Activated naive CD4-positive, alpha-beta T cell (primary cell): ENCODE measurements at places on chromosomes 16 and 17.

GRCh38 chr16:14321542-14321941 is 250.4 kb downstream of the MRTFB start:
- DNase-seq = no peak

GRCh38 chr16:48958681-48959080 is 323.0 kb downstream of the CBLN1 start:
- no peak for DNase-seq

- DNase-seq = no peak
These were observed 335.6 kb downstream of the UTP18 start for GRCh38 chr17:51595826-51596398.

DNA sequence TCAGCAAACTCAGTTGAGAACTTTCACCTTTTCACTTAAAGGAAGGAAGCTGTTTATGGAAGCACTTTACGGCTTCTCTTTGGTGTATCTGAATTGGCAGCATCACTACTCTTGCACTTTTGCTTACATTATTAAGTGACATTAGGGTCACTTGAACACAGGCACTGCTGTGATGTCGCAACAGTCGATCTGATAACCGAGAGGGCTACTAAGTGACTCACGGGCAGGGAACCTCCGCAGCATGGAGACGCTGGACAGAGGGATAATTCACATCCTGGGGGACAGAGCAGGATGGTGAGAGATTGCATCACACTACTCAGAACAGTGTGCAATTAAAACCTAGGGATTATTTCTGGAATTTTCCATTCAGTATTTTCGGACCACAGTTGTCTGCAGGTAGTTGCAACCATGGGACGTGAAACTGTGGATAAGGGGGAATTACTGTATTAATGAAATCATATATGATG is 56.5 kb downstream of the DNAH2 start:
- no peak for DNase-seq

DNA sequence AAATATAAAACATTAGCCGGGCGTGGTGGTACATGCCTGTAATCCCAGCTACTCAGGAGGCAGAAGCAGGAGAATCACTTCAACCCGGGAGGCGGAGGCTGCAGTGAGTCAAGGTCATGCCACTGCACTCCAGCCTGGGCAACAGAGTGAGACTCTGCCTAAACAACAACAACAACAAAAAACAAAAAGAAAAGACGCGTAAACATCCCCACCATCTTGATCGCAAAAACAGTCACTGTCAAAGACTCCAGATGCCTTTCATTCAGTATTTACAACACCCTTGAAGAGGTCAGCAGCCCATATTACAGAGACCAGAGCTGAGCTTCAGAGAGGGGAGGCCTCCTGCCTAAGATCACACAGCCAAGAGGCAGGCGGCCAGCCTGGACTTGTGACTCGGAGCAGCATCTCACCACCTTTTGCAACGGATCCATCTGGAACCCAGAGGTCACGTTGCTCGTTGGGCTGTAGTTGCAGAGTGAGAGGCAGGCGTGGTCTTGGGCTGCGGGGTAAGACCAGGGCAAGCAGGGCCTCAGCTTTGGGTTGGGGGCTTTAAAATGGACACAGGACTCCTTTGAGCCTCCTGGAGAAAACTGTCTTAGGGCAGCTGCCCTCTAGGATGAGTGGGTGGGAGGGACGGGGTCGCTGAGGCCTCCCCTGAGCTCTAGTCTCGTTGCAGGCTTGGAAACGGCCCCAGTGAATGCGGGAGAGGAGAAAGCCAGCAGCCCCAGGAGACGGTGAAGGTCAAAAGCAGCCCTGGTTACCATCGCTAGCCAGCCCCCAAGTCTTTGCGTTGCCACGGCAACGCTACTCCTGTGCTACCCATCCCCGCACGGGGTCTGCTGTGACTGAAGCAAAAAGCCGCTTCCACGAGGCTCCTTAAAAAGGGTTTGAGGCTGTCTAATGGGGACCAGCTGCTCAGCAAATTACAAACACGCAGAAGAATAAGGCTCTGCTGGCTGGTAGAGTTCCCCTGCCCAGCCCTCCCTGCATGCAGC is 26.1 kb downstream of the LGALS3BP start:
- no peak for DNase-seq

GRCh38 chr17:39756380-39757079 is 18.8 kb downstream of the GRB7 start:
- DNase-seq = no peak
